DMS79 (cell line): ENCODE measurements at places on chromosomes 11 and 22.

GRCh38 chr11:46480166-46480726, 88.7 kb upstream of the CHRM4 start:
- no peak for DNase-seq

- no peak for DNase-seq
These were observed 1348.2 kb upstream of the RAG2 start for GRCh38 chr11:37946155-37946766.

- no peak for DNase-seq
These were observed 19.6 kb downstream of the MYRF start for GRCh38 chr11:61771985-61772455.

GRCh38 chr11:9280655-9281301, 15.6 kb upstream of the DENND5A start:
- peak; percentile 71 for DNase-seq

GRCh38 chr11:78289552-78290292, 101.0 kb downstream of the USP35 start:
- no peak for DNase-seq

DNA sequence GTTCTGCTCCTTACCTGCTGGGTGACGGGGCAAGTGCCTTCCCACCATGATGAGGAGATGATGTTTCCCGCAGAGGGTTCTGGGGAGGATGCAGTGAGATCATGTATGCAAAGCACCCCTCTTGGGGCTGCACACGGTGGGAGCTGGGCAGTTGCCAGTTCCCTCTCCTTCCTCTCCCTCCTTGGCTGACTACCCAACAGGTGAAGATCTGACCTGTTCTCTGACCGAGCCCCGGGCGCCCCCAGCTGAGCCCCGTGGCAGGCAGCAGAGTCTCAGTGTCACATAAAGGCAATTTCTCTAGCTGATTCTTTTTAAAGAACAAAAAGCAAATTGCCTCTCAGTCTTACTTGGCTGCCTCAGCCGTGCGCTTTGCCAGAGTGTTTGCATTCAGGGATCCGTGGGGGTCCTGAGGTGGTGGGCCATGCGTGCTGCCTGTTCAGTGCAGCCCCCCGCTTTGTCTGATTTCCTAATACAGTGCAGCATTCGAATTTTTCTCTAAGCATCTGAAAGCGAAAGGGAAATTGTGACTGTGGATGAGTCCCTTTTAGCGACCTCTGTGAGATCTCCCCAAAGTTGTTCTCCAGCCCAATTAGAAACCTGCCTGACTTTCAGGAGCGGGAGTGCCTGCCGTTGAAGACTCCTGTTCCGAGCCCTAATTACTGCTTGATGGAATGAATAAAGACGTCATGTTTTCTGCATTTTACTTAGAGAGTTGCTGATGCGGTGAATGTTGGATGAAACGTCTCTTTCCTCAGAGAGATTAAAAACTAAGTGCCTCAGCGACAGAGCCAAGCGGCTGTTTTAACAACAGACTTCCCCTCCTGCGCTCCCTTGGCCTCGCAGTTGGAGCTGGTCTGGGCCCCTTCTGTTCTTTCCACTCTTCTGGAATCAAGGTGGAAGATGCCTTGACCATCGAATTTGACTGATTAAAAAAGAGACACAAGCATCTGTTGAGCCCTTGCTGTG, 86.0 kb downstream of the GRIK4 start:
- DNase-seq: no peak

DNA sequence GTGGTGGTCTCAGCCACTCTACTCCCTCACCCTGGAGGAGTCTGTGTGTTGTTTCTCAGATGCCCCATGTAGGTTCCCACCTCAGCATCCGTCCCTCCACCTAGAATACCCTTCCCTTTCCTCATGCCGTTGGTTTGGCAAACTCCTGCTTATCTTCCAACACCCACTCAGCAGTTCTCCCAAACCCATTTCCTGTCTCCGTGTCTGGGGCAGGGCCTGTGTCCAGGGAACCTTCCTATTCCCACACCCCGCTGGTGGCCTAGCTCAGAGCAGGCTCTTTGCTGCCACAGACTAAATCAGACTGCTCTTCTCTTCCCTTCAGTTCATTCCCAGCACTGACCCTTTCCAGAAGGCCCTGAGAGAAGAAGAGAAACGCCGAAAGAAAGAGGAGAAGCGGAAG, 7.5 kb upstream of the SREBF2 start:
- no peak for DNase-seq

- peak; percentile 50 for DNase-seq
These were observed 1.0 kb upstream of the PPP6R2 start for GRCh38 chr22:50341977-50342650.

DNA sequence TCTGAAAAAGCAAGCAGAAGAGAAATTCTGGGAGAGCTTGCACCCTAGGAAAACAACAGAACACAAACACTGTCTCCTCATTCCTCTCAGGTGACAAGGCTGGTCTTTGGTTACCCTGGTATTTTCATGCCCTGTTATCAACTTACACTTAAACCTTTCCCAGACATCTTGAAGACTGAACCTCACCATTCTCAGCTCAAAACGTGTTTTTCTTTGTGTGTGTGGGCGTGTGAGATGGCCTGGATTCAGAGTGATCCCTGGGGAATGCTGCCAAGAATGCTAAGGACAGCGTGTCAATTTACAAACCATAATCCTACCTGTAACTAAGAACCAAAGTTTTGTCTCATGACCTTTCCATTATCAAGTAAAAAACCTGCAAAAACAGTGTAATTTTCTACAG, 33.3 kb downstream of the ELF5 start:
- DNase-seq: no peak

DNA sequence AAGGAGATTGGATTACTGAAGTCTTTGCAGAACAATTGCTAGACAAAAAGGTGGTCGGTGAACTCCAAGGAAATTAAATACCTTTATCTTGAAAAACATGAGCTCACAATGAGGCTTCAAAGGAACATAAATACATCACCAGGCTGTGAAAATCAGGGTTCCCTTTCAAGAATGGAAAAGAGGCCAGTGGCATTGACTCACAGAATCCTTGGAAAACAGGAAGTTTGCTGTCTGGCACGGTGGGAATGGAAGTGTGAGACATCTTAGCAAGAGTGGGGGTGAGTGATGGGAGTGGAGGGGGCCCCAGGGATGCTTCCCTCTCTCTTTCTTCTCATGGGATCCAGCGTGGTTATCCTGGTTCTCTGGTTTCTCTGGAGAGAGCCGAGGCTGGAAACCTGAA, 48.9 kb upstream of the TBCEL start:
- DNase-seq: no peak

GRCh38 chr22:46602025-46602424, 18.2 kb upstream of the GRAMD4 start:
- DNase-seq: no peak

DNA sequence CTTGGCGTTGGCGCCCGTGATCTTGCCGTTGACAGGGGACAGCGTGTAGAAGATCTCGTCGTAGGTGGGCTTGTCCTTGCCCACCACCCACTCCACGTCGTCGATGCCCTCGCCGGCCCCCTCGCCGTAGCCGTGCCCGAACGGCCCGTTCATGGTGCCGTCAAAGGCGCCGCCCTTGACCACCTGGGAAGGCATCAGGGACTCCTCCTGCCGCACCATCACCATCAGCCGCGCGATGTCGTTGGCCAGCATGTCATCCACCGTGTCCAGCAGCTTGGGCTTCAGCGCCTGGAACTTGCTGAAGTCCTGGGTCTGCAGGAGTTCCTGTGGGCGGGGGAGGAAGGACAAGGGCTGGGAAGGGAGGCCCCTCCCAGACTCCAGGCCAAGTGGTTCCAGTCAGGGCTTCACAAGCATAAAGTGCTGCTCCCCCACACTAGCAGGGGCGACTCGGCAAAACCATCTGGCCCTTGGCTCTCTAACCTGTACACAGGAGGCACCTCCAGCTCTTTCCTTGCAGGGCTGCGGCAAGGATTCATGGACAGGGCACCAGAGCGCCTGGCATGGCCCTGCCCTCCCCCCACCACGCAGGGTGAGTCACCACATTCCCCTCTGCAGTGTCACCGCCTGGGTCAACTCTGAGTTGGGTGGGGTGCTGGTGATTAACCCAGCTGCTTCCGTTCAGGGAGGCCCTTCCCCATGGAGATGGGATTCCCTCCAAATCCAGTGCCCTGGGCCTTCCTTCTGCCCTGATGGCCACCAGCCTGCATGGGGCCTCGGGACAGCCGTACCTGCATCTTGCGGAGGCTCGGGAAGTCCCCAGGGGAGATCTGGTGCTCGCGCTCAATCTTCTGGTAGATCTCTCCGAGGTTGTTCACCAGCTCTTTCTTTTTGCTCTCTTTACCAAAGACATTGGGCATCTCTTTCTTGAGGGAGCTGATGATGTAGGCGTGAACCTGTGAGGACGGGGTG, 10.4 kb upstream of the CDC42BPG start:
- no peak for DNase-seq

- DNase-seq: no peak
These were observed 12.8 kb downstream of the AP1B1 start for GRCh38 chr22:29375398-29376076.

DNA sequence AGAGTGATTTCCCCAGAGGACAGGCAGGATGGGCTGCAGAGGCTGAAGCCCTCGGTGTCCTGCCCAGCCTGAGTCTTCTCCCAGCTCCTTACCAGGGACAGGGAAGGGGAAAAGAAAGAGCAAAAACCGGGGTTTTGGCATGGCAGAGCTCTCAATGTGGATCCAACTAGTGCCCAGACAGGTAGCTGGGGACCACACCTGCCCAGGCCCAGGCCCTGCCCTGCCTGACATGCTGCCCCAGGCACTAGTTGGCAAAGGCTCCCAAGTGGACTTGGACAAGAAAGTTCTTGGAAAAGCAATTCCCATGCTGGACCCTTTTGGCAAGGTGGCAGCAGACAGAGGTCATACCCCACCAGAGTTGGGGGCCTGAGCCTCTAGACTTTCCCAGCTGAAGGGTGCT, 31.1 kb downstream of the NECTIN1 start:
- DNase-seq: no peak

DNA sequence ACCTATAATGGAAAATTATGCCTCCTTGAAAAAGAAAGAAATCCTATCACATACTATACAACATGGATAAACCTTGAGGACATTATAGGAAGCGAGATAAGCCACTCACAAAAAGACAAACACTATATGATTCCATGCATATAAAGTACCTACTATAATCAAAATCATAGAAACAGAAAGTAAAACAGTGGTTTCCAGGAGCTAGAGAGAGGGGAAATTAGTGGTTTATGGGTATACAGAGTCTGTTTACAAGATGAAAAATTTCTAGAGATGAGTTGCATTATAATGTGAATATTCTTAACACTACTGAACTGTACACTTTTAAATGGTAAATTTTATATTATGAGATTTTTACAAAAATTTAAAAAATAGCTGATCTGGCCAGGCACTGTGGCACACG, 40.5 kb upstream of the ARHGAP42 start:
- DNase-seq: no peak

GRCh38 chr22:20062766-20063083, 17.3 kb upstream of the DGCR8 start:
- no peak for DNase-seq
